ENCODE measurements at places on chromosomes 1 and 21.

DNA sequence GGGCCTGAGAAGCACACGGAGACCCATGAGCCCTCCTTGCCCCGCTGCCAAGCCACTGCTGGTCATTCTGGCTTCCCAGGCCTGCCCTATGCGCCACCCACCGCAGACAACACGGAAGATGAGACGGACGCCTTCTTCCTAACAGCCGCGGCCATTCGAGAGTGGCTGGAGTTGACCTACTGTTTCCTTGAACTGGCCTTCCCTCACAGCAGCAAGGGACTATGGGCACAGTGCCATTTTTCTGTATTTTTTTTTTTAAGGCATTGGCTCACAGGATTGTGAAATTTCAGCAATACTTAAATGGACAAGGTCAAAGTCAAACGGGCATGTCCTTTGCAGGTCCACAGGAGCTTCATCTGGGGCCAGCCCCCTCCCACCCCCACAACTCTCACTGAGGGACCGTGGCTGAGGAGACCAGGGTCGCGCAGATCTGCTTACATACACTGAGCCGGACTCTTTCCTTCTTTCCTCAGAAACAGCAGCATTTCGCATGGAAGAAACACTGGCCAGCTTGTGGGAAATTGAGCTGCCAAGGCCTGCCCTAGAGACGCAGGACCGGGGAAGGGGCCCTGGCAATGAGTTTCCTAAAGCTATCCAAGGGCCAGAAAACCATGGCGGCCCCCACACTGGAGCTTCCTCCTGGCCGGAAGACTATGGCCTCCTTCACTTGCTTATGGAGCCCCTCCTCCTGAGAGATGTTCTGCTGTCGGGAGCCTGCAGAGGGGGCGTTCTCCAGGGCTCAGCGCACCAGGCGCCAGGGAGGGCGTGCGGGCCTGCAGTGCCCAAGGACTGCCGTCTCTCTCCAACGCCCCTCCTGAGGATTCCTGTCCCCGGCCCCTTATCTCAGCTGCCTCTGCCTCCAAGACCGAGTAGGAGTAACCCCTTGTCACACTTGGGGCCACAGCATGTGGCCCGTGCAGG is 98.9 kb downstream of the PGBD5 start:
- DNase-seq = no peak

GRCh38 chr1:226135059-226135651 is 51.4 kb downstream of the ACBD3 start:
- DNase-seq = no peak

- DNase-seq = no peak
Observed at GRCh38 chr1:205443585-205444299, 12.1 kb downstream of the BLACAT1 start.

GRCh38 chr1:226648421-226648820 is 90.7 kb downstream of the ITPKB start:
- DNase-seq = no peak

DNA sequence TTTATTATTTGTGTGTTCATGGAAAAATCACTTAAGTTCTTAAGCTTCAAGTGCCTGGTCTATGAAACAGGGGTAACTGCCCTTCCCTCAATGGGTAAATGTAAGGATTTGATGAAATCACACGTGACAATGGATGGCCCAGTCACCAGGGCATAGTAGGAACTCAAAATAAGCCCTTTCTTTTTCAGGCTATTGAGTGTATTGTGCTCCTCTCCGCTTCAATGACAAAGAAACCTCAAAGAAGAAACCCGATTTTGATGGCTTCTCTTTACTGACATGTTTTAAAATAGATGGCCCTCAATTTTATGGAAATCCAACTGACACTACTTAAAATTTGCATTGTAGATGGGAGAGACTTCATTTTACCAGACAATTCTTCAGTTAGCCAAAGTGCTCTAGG is 543.5 kb downstream of the OMA1 start:
- no peak for DNase-seq

DNA sequence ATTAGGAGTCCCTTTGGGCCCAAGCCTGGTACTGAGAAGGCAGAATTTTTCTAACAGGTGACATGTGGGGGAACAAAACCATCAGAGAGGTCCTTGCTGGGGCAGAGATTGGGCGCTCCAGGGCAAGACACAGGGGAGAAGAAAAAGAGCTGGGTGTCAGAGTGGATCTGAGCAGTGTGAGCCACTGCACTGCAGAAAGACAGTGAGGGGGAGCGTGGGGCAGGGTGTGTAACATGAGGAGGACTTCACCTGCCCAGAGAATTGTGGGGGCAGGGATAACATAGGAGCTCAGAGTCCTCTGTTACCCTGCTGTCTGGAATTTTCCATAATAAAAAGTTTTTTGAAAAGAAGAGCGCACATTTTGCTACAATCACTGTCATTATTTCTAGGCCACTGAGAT is 25.5 kb upstream of the CSF3R start:
- DNase-seq = no peak

DNA sequence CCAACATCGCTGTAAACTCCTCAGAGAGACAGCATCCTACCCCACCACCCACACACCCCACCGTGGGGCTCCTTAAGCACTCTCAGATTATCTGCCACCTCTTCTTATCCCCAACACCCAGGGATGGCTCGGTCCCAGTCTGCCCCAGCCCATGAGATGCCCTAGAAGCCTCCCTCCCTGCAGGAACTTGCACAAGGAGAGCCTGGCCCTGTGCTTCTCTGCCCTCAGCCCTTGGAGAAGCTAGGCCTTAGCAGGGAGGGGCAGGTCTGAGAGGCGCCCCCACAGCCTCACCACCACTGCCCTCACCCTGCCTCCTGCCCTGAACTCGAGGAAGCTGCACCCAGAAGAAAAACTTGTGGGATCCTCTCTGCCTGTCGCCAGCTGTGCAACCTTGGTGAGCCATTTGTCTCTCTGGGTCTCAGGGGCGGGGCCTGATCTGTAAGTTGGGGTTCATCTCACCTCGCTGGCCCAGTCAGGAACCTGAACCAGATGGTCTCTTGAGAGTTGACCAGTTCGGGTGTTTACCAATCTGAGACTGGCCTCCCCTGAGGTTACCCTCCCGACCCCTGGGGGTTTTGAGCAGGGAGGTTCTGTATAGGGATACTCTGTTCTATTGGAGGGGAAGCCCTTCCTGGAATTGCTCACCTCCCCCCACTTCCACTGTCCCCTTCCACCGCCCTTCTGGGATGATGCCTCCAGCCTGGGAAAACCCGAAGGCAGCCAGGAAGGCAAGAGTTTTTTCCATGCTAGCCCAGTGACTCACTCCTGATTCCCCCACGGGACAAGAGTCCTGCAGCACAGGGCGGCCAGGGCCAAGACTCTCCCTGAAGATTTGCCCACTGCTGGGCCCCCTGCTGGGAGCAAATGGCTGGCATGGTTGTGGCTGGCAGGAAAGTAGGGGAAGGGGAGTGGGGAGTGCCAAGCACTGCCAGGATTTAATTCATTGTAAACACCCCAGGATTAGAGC is at the start of gene S100A3:
Gene S100A3, minus strand, starts transcription at position 537 of the 967 bp plus-strand sequence. CDS start 773 bp downstream, outside the sequence.
- DNase-seq = peak; percentile 77

GRCh38 chr1:22045604-22046228 is 6.8 kb upstream of the CDC42 start:
- no peak for DNase-seq

- DNase-seq = no peak
Observed at GRCh38 chr1:175511496-175511895, 231.9 kb downstream of the TNR start.

DNA sequence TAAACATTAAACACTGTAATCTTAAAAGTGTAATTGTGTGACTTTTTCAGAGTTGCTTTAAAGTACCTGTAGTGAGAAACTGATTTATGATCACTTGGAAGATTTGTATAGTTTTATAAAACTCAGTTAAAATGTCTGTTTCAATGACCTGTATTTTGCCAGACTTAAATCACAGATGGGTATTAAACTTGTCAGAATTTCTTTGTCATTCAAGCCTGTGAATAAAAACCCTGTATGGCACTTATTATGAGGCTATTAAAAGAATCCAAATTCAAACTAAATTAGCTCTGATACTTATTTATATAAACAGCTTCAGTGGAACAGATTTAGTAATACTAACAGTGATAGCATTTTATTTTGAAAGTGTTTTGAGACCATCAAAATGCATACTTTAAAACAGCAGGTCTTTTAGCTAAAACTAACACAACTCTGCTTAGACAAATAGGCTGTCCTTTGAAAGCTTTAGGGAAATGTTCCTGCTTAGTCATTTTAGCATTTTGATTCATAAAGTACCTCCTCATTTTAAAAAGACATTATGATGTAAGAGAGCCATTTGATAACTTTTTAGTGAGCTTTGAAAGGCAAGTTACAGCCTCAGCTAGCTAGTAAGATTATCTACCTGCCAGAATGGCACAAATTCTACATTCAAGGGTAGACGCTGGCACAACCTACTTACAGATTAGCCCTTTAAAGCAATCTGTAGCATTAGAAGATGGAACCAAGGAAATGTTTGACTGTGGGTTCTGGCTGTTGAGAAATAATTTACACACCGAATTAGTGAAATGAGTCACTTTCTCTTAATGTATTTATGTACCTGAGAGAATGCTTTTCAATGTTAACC is 9.4 kb downstream of the SOD1 start:
- no peak for DNase-seq

- no peak for DNase-seq
Observed at GRCh38 chr1:215219372-215219771, 136.8 kb downstream of the KCNK2 start.

DNA sequence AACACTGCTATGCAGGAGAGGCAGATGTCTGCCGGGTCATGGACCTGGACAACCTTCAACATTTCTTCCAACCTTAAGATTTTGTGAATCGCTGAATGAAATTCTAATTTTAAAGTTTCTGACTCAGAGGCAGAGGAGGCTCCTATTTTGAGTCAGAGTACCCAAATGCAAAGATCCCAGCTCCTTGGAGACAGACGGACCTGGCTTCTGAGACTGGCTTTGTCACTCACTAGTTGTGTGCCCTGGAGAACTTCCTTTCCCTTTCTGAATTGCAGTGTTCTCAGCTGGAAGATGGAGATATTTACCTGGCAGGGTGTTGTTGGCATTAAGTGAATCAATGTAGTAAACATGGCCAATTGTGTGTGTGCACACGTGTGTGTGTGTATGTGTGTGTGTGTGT is 51.9 kb downstream of the IER5 start:
- no peak for DNase-seq

DNA sequence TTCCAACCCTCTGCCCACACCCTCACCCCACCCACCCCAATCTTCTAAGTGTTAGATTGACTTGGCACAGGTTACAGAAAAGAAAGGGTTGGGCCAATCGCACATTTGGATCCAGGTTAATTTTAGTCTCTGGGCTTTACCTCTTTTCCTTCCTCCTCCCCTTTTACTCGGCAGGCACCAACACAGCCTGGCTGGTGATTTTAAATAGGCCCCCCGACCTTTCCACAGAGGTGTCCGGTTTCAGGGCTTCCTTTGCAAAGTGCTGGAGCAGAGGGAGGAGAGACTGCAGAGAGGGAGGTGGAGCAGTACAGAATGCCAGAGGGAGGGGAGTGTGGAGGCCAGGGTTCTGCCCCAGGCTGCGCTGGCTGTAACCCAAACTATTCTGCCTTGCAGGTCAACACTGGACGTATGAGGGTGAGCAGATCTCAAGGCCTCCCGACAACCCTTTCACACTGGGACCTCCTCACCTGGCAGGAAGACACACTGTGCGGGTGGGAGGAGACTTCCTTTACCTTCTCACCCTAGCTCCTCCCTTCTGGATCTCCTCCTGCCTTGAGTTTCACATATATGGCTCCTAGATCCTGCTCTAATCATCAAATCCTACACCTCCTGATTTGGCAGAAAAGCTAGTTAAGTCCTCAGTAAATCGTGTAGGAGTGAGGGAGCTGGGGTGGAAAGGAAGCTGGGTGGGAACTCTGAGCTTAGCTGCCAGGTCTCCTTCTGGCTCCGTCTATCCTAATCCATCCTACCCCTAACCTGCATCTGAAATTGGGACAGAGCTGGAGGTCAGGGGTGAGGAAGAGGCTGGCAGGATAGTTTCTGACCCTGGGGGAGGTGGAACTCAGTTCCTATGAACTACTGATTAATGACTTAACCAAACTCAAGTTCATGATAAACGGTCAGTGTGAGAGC is 2.4 kb downstream of the CA14 start:
- no peak for DNase-seq
